NCI-H1930 (cell line): ENCODE measurements at places on chromosomes 7 and 10.

DNA sequence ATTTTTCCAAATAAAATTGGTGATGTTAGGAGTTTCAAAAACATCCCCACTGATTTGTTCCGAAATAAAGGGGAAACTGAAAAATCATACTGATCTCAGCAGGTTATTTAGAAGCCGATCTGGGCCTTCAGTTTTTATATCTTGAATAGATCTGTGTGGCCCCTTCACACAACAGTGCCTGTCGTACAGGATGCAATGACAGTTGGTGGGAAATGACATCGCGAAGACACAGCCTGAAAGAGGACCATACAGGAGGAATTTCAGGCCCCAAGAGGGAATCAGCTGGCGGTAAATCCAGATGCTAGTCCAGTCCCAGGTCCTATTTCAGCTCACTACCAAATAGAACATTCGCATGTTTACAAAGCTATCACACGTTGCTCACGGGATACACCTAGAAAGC lies 3.0 kb downstream of the H2BK1 start:
- DNase-seq: no peak

DNA sequence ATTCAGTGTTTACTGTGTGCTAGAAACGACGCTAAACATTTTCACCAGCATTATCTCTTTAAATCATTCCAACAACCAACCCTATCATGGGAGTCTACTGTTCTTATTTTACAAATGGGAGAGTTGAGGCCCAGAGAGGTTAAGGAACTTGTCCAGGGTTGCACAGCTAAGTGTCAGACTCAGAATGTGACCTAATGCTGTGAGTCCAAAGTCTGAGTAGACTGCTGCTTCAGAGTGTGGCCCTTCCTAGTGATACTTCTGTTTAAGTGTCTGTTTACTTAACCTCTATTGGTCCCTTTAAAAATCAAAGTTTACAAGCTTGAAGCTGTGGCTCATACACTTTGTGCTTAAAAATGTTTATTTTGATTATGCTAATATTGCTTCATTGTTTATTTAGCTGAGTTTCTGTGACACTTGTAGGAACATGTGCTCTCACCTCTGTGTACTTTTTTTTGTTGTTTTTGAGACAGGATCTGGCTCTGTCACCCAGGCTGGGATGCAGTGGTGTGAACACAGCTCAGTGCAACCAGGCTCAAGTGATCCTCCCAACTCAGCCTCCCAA lies 84.4 kb upstream of the SYPL1 start:
- DNase-seq: no peak

GRCh38 chr7:27269455-27269854 lies 26.9 kb downstream of the EVX1 start:
- DNase-seq: no peak

GRCh38 chr7:45910855-45911254 lies 10.2 kb downstream of the IGFBP3 start:
- DNase-seq: no peak

- DNase-seq: no peak
These were observed 459.0 kb upstream of the STEAP1 start for GRCh38 chr7:89695241-89695640.

DNA sequence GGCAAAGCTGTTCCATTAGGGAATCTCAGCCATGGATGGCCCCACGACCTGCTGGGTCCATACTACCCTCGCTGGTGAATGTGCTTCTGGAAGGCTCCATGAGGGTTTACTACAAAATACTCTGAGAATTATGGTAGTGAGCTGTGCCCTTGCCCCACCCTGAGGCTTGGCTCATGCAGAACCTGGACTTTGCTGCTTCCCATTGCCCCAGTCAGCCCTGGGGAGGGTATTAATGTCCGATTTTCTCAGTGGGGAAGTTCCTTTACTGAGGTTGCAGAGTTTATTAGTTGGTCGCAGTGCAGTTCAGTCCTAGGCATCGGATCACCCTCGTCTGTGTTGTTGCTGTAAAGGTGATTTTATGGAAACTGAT lies 310.1 kb downstream of the WDR37 start:
- DNase-seq: no peak

GRCh38 chr10:71213127-71213621 lies 804 bp downstream of the UNC5B start:
- DNase-seq: peak; percentile 2
